ENCODE measurements at places on chromosomes 11 and 22. TPM values are rescaled to one million over a fixed set of nuclear protein-coding genes. Genes with fewer than 3 reads are reported as not detected.

TNRC6B gene
- total RNA-seq: 18.6 TPM

SLC22A9 gene
- total RNA-seq: not detected

C11orf86 gene
- not detected for total RNA-seq

ACR gene
- total RNA-seq: not detected

BTBD10 gene
- total RNA-seq: 90.5 TPM

MMP13 gene
- total RNA-seq: not detected

PANX1 gene
- 37.6 TPM for total RNA-seq

RIC3 gene
- total RNA-seq: not detected

WNT11 gene
- 0.85 TPM for total RNA-seq

SERPING1 gene
- 21.4 TPM for total RNA-seq

CNIH2 gene
- total RNA-seq: 0.85 TPM

B3GAT1 gene
- total RNA-seq: under 0.01 TPM

TSPAN18 gene
- total RNA-seq: under 0.01 TPM
